T-helper 1 cell (primary cell): ENCODE measurements at places on chromosomes 7 and 10.

GRCh38 chr7:44615149-44615611 is 8.8 kb downstream of the OGDH start:
- no peak for DNase-seq

- peak; percentile 46 for DNase-seq
Measured at GRCh38 chr7:99379043-99379577, 4.6 kb downstream of the ARPC1B start.

GRCh38 chr10:103896225-103896624 is 21.8 kb downstream of the STN1 start:
- DNase-seq, result no peak

- no peak for DNase-seq
Measured at GRCh38 chr7:107712025-107712424, 31.9 kb upstream of the CBLL1 start.

GRCh38 chr7:82164813-82165212 is 278.8 kb downstream of the CACNA2D1 start:
- DNase-seq, result no peak

DNA sequence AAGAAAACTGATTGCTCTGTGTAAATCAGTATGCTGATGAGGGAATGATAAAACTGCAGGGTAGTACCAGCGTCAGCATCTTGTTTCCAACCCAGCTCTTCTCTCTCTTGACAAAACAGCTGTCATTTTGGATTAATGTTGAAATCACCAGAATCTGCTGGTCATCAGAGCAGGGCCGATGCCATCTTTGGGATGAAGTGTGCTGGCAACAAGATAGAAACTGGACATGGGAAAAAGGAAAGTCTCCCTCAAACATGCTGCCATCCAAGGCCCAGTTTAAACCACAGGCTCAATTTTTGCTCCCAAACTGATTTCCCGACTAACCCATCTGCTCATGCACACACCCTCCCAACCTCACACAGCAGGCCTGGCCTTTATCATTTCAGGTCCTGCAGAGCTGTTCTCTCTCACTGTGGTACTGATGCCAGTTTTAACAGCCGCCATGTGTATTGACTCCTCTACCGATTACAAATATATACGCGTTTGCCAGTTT is 285.2 kb downstream of the AUTS2 start:
- DNase-seq, result no peak

DNA sequence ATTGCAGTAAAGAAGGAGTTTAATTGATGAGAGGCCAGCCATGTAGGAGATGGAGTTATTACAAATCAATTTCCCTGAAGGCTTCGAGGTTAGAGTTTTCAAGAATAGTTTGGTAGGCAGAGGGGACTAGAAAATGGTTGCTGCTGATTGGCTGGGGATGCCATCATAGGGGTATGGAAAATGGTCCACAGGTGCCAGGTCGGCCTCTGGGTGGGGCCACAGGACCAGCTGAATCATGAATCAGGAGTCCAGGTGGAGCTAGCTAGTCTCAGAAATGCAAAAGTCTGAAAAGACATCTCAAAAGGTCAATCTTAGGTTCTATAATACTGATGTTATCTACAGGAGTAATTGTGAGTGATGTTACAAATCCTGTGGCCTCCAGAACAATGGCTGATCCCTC is 714.0 kb upstream of the GHITM start:
- no peak for DNase-seq

- no peak for DNase-seq
Measured at GRCh38 chr7:98134420-98135228, 28.0 kb downstream of the LMTK2 start.

DNA sequence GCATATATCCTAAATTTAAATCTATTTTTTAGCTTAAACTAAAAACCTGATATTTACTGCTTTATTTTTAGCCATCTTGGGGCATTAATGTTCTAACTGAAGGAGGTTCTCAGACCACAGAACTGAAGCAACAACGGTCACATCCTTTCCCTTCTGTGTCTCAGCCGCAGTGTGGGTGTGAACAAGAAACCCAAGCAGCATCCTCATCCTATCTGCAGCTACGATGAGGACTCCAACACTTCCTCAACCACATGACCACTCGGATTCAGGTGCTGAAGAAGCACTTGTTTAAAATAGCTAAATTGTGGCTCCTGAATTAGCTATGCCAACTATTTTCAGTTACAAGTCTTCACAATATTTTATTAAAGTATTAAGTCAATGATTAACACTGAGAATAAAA is 5.3 kb downstream of the ESYT2 start:
- DNase-seq, result peak; percentile 46

DNA sequence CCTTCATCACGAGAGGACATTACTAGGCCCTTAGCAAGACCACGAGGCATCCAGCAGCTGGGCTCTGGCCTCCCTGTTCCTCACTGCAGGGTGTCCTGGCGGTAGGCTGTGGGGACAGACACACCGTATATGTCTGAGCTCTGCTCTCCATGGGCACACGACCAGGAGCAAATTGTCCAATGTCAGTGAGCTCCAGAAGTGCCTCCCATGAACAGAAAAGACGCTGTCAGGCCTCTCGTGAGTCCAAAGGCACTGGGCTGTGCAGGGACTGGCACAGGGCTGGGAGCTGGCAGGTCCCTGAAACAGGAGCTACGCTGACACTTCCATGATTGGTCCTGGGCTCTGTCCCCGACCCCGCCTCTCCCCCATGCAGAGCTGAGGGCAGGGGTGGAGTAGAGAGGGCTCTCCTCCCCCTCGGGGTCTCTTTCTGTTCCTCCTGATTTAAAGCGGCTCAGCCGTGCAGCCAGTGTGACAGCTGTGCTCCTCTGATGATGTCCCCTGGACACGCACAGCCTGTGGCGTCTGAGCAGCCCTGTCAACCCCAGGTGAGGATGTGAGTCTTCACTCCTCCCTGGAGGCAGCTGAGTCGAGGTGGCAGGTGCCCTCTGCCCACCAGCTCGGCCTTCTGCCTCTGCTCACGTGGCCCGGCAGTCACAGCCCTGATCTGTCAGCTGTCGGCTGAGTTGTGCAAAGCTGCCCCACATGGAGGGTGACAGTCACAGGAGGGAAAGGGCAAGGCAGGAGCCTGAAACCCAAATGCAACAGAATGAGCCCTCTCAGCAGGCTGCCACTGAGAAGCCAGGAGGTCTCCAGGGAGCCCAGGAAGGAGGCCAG is 13.0 kb downstream of the ANTXRL start:
- DNase-seq, result no peak

DNA sequence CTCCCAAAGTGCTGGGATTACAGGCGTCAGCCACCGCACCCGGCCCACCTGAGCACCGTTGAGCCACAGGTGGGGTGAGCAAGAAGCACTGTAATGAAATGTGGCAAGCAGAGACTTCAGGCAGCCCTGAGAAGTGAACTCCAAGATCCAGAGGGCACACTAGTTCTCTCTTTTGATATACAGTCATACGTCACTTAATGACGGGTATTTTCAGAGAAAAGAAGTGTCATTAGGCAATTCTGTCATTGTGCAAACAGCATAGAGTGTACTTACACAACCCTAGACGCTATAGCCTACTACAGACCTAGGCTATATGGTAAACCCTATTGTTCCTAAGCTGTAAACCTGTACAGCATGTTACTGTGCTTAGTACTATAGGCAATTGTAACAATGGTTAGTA is 7.9 kb downstream of the PANK1 start:
- no peak for DNase-seq

DNA sequence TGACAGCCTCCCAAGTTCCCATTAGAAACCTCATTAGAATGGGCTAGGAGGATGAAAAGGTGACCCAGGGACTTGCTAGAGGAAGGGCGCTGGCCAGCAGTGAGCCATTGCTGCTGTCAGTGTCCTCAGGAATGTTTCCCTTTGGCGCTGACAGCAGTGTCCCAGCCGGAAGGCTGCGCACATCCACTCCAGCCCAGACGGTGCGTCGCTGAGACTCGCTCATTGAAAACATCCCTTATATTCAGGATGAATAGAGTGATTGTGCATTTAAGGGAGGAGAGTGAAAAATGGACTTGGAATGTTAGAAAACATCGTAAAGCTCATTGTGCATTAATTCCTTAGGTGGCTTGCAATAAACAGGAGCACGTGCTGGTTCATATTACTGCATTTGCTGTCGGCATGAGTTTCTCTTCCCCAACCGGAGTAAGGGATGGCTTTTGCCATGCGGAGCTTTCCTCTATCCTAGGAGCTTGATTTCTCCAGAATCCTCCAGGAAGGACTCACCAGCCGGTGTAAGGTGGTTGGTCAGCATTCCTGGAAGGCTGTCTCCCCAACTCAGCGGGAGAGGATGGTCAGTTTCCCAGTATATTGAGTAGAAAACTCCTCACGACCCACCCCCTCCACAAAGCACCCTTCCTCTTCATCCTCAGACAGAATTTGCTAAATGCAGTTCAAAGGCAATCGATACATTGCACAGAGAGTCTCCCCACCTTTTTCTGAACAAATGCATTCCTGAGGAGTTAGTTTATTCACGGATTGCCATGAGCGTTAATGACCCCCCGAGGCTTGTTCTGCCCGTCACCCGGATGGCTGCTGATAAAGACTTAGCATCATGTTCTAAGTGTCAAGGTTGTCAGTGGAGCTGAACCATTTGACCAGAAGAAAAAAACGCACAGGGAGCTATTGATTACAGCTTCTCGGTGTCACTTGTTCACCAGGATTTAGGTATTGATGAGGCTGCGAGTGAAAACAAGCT is 201.8 kb downstream of the EBF3 start:
- DNase-seq, result no peak

DNA sequence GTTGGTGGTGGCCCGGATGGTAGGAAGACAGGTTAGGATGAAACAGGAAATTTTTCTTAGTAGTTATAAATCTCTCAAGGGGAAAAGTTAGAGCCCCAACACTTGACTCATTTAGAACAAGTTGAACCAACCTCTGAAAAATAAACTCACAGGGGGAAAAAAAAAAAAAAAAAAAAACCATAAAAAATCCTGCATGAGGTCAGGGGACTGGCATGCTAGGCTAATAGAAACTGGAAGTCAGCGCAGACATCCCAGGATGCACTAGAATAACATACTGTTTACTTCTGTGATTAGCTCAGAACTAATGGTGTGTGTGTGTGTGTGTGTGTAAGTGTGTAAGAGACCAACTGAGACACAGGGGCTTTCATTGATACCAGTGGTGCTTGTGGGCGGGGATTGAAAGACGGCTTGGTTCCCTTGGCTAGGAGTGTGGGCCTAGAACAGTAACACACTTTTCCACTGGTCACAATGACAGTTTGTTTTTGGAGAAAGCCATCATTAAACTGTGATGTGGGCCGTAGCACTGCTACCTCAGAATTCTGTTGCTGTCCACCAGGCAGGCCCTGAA is 491.6 kb upstream of the GALNT17 start:
- DNase-seq, result no peak

DNA sequence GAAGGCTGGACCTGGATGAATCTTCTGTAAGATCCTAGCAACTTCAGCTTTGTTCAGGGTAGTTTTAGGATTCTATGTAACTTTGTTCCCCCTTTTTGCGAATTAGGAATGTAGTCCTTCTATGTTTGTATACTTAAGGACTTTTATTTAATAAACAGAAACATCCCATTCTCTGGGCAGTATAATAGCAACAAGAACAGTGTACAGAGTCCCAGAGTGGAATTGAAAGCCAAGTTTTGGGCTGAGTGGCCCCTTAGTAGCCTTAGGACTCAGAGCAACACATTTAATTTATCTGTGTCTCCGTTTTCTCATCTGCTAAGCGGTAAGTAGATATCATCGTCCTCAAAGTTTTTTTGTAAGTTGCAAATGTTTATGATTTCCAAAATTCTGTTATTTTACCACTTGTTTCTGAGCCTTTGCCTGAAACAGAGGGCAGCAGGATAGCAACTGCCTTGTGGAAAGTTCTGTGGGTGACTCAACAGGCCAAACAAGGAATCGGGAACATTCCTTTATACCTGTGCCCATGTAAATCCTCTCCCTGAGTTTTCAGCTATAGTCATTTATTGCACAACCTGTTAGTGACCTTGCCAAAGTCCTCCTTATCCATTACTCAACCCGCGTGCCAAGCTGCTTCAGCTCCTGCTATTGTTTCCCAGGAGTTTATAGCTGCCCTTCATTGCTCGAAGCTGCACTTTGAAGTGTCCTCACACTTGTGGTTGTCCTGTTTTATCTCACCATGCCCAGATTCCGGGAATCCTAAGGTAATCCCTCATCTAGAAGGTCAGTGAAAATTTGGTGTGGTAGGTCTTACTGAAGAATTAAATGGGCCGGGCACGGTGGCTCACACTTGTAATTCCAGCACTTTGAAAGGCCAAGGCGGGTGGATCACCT is 199.1 kb upstream of the AHR start:
- DNase-seq, result no peak

GRCh38 chr10:132180736-132181135 is 6.0 kb upstream of the DPYSL4 start:
- DNase-seq, result no peak
